NCI-H187 (cell line): ENCODE measurements at places on chromosomes 6 and 20.

DNA sequence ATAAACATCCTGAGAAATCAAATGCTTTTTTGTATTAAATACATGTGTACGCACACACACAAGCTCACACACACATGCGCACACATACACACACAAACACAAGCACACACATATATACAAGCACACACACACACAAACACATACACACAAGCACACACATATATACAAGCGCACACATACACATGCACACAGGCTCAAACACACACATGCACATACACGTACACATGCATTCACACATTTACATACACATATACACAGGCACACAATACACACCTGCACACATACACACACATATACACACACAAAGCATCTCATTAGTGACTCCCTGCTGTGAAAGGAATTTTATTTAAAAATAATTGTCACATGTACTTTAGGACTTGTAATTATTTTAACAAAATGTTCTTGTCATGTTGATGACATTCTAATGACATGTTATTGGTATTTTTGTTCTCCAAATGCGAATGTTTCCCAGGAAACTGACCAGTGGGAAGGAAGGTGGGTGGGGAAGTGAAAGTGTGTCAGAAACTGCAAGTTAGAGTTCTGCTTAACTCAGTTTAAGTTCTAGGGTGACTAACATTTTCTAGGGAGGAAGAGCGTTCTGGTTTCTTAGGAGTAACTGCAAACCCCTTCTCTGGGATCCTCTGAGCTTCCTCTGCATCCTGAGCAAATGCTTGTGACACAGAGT lies 113.9 kb upstream of the ZNF217 start:
- DNase-seq: no peak

- no peak for DNase-seq
These were observed 50.5 kb downstream of the CFAP61 start for GRCh38 chr20:20102716-20103258.

GRCh38 chr6:132443206-132443605 lies 41.9 kb upstream of the MOXD1 start:
- DNase-seq: no peak

DNA sequence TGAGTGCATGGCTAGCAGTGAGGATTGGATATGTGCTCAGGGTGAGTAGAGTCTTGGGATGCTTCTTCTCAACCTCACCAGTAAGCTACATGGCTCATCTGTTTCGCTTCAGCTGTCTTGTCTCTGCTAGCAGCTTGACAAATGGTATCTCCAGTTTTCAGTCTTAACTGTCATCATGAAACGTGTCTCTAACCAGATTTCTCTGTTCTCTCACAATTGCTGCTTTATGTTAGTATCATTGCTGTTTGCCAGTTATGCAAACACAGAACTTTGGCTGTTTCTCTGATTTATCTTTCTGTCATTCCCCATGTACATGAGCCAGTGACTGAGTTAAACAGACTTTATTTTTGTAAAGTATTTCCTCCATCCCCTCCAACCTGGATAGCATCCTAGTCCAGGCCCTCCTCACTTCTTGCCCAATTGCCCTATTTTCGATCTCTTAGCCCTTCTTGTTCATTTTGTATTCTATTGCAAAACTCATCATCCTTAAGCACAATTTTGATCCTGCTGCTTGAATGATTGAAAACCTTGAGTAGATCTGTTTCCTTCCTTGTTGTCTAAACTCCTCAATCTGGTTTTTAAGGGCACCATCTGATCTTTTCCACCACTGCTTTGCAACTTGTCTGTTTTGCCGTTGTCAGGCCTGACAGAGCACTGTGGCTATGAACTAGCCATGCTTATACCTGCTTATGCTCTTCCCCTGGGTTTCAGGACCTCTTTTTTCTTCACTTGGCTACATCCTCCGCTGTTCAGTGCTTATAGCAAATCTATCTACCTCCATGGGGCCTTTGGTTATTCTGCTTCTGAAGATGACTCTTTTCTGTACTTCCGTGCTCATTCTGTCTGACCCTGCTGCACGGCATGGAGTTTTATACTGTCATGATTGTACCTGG lies 37.7 kb upstream of the ADIG start:
- DNase-seq: no peak

GRCh38 chr6:52537001-52537753 lies 39.7 kb downstream of the TRAM2 start:
- no peak for DNase-seq

GRCh38 chr6:1562171-1562955 lies 47.4 kb upstream of the FOXC1 start:
- no peak for DNase-seq

DNA sequence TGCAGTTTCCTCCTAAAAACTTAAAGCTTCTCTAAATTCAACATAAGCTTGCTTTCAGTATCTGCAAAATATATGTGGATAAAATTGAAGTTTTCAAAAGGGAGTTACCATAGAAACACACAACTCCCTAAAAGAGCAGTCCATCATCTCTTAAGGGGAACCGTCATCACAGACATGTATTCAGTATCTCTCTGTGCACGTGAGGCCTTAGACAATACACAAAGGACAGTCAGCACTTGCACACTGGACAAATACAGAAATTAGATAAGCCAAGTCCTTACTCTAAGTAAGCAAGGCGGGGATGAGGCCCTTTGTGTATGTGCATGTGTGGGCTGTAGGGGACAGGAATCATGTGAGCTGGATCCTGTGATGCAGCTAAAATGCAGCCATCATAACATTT lies 136.6 kb downstream of the BACH2 start:
- no peak for DNase-seq

- DNase-seq: no peak
These were observed 134.6 kb downstream of the SYNE1 start for GRCh38 chr6:152502421-152503188.

DNA sequence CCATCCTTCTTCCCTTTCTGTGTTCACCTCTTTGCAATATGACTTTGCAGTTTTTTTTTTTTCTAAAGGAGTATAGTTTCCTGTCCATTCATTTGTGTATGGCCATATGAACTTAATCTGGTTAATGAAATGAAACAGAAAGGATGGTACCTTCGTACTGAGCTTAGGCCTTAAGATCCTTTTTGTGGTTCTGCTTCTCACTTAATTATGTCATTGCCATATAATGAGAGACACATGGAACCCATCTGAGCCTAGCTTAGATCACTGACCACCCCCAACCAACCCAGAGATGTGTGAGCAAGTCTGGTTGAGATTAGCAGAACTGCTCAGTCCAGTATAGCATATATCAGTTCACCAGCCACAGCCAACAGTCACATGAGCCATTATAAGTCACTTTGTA lies 1179.6 kb downstream of the HACE1 start:
- no peak for DNase-seq

GRCh38 chr6:138477913-138478539 lies 21.3 kb downstream of the NHSL1 start:
- DNase-seq: no peak

DNA sequence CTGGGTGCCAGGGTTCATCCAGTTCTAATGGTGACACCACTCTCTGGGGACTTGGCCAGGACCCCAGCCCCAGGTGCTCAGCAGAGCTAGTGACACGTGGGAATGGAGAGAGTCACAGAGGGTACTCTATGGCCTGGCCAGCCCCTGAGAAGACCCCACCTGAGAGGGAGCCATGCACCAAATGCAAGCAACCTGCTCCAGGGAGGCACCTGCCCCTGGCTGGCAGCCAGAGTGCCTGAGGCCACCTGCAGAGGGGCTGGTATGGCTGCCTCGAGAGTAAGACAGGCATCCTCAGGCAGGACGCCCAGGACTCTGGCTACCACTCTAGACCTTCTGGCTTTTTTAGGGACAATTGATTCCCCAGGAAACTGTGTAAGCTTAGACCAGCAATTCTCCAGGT lies 38.6 kb upstream of the CST7 start:
- DNase-seq: no peak

- DNase-seq: no peak
These were observed 337.6 kb upstream of the HSF2 start for GRCh38 chr6:122061855-122062254.

GRCh38 chr6:23200946-23201345 lies 631.6 kb downstream of the HDGFL1 start:
- no peak for DNase-seq

GRCh38 chr20:49447946-49448809 lies 34.3 kb downstream of the KCNB1 start:
- no peak for DNase-seq

- DNase-seq: no peak
These were observed 47.4 kb downstream of the LGSN start for GRCh38 chr6:63272397-63272796.
